LoVo (cell line): ENCODE measurements at places on chromosomes 3 and 15.

DNA sequence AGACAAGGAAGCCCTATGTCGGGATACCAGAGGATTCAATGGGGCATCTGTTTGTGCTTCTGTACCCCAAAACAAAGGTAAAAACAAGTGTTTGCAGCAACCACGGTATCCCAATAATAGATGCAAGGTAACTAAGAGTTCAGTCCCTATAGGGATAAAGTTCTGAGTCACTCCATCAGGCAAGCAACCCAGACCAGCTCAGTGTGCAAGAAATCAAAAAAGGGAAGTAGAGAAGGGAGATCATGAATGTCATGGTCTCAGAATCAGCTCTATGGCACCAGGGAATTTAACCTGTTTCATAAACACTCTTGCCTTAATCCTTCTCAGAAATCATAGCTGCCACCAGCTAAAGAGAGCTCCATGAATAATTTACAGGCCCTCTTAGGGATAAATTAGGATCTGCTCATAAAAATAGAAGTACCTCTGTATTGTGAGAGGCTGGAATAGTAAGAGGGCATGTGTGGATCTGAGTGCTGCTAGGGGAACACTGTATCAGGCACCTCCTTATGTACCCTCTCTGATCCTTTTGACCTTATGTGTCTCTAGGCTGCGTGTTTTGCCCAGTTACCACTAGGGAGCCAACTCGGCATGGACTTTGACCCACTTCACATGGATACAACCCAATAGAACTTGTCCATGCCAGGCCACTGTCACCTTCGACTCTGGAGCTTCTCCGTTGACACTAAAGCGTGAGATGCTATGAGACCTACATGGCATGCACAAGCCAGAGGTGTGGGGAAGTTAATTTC is 754.6 kb downstream of the AGBL1 start:
- DNase-seq = no peak

DNA sequence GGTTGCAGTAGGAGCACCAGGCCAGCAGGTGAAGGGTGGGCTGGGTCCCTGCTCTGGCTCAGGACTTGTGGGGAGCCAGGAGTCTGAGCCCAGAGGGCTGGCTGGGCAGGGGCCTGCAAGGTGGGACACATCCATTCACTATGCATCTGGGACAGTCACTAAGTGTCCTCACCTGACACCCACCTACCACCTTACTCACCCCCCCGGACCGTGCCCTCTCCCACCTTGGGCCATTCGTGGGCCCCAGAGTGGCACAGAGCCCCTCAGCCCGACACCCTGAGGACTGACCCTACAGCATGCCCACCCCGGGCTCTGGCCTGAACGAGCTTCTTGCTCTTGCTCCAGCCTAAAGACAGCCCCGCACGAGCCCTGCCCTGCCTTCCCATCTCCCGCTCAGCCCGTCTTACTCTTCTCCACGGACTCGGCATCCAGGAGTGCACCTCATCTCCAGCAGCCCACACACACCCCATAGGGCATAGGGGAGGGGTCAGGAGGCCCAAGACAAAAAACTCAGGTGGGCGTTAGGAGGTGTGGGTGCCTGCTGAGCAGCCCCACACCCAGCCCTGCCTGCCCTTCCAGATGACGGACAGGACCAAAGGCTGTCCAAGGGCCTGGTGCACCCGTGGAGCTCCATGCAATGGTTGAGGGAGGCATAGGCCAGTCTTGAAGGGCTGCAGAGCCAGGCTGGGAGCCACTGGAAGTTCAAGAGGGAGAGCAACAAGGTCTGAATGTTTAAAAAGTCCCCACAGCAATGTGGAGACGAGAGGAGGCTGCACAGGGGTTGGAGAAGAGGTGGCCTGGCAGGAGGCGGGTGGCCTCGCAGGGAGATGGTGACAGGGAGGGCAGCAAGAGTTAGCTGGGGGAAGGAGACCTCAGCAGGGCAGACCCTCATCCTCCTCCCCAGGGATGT is 27.0 kb downstream of the PTH1R start:
- no peak for DNase-seq

DNA sequence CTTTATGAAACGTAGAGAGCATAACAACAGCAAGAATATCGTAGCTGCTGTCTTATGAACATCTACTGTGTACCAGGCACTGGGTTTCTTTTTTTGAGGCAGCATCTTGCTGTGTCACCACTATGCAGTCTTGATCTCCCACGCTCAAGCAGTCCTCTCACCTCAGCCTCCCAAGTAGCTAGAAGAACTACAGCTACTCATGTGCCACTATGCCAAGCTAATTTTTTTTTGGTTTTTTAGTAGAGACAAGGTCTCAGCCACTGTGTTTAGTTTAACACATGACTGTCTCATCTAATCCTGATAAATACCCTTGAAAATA is 129.9 kb downstream of the VGLL4 start:
- no peak for DNase-seq

DNA sequence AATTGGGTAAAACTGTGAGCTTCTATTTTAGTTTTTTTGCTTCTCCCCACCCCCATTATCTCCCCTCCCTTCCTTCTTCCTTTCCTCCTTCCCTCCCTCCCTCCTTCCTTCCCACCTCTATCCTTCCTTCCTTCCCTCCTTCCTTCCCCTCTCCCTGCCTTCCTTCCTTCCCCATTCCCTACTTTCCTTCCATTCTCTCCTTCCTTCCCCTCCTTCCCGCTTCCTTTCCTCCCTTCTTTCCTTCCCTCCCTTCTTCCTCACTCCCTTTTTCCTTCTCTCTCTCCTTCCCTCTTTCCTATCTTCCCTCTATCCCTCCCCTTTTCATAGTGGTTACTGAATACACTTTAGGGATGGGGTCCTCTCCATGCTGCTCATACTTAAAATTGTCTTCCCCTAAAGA is 40.4 kb upstream of the C3orf22 start:
- no peak for DNase-seq
